CD4-positive, alpha-beta memory T cell (primary cell): ENCODE measurements at places on chromosomes 5 and 9. TPM values are rescaled to one million over a fixed set of nuclear protein-coding genes. Genes with fewer than 3 reads are reported as not detected.

DNA sequence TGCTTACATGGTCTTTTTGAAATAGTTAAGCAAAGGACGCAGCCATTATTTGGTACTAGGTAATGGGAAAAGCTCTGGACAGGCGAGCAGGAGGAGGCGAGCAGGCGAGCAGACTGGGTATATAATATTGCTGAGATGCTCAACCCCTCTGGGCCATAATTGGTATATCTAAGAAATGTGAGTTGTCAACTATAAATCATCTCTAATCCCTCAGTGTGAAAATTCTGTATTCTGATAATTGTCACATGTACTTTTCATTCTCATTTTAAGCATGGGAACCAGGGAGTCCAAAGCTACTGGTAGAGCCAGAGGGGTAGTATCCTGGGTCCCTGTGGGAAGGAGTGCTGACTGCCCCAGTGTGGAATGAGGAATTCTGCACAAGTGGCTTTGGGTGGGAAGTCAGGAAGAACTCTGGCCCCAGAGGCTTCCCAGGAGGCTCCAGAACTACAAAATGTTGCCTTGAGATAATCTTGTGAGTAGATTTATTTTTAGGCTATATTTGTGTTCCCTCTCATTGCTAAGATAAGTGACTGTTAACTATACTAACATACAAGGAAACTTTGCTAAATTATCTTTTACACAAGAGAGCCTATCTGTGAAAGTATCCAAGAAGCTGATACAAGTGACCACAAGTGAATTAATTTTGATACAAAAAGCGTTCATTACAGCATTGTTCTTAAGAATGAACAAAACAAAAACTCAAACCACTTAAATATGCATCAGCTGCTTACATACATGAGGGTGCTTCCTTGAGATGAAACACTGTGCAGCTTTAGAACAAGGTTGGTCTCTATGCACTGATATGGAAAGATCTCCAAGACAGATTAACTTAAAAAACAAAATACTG lies 70.5 kb upstream of the TNFAIP8 start:
- no peaks in the 10 kb centered on the region for H3K27me3 ChIP-seq
- H3K4me1 ChIP-seq, result peaks cover 100% of the 10 kb centered on the region
- DNase-seq, result no peak
- H3K4me3 ChIP-seq, result no peak overlapping the region

Gene NOTCH1
- polyA plus RNA-seq, result not detected

- DNase-seq, result no peak
- no peaks in the 10 kb centered on the region for H3K27me3 ChIP-seq
- no peak overlapping the region for H3K27ac ChIP-seq
- no peaks in the 10 kb centered on the region for H3K36me3 ChIP-seq
- H3K4me1 ChIP-seq, result no peaks in the 10 kb centered on the region
These were observed 298.8 kb downstream of the RASEF start for GRCh38 chr9:82764061-82764668.

DNA sequence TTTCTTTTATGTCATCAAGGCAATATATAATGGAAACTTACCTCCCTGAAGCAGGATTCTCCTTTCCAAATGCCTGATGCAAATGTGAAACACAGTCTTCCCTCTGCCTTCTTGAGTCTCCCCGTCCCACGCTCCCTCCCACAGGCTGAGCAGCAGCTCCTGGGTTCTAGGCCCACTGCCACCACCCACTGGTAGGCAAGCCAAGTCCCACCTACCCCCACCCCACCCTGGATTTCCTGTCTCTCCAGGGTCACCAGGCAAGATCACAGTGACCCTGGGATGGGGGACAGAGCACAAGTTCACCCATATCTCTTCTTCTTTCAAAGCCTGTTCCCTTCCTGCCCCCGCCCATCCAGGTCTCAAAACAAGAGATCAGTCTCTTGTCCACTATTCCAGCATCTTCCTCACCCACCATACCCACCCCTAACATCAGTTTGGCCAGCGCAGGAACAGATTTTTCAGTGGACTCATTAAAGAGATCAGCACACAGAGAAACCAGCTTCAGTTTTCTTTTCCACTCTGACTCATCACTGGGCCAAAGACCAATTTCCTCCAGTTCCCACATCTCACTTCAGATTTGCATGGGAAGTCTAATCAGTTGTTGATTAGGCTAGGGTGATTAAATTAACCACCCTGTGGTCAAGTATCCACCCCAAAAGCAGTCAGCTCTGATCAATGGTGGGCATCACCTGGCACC lies 151.5 kb downstream of the ACTL7B start:
- H3K27ac ChIP-seq, result no peak overlapping the region
- H3K27me3 ChIP-seq, result no peaks in the 10 kb centered on the region
- no peaks in the 10 kb centered on the region for H3K4me1 ChIP-seq
- no peak for DNase-seq
- H3K4me3 ChIP-seq, result no peak overlapping the region

Gene NPR2
- 0.97 TPM for polyA plus RNA-seq

DNA sequence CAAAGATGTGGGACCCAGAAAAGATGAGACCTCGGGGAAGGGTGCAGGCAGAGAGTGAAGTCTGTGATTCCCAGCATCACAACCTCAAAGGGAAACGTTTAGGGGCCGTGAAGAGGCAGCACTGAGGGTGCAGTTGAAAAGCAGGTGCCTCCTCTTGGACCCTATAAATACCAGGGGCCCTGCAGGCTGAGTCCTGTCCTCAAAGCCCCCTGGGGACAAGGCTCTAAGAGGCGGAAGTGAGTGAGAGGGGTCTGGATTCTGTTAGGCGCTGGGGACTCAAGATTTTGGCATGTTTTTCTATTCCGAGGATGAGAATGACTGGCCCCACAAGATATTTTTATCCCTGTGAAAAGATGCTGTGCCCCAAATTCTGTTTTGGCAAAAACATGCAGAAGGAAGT lies 107.8 kb downstream of the THBS4 start:
- H3K36me3 ChIP-seq, result peaks cover 38% of the 10 kb centered on the region
- H3K4me3 ChIP-seq, result no peak overlapping the region
- H3K27ac ChIP-seq, result peak overlapping the region; percentile 37
- DNase-seq, result no peak
- H3K4me1 ChIP-seq, result peaks cover 81% of the 10 kb centered on the region

Gene CNTNAP3B
- not detected for polyA plus RNA-seq

- no peaks in the 10 kb centered on the region for H3K36me3 ChIP-seq
- H3K4me1 ChIP-seq, result no peaks in the 10 kb centered on the region
- no peak overlapping the region for H3K27ac ChIP-seq
- no peak for DNase-seq
- H3K4me3 ChIP-seq, result no peak overlapping the region
- H3K27me3 ChIP-seq, result no peaks in the 10 kb centered on the region
These were observed 79.4 kb downstream of the NPR3 start for GRCh38 chr5:32790411-32790951.

GRCh38 chr5:66232706-66233445 lies 88.8 kb downstream of the SREK1 start:
- no peaks in the 10 kb centered on the region for H3K36me3 ChIP-seq
- DNase-seq, result no peak
- H3K27ac ChIP-seq, result no peak overlapping the region
- H3K27me3 ChIP-seq, result no peaks in the 10 kb centered on the region
- no peak overlapping the region for H3K4me3 ChIP-seq

Gene FAT2
- polyA plus RNA-seq, result not detected

Gene HACD4
- polyA plus RNA-seq, result 5.3 TPM
